ENCODE measurements at places on chromosomes 11 and 22. TPM values are rescaled to one million over a fixed set of nuclear protein-coding genes. Genes with fewer than 3 reads are reported as not detected.

Gene MAJIN
- polyA plus RNA-seq = not detected

Gene NRXN2
- polyA plus RNA-seq = not detected

Gene FAM83F
- 23.3 TPM for polyA plus RNA-seq

Gene LTO1
- 15.0 TPM for polyA plus RNA-seq

Gene GGTLC3
- polyA plus RNA-seq = not detected
